ENCODE measurements at places on chromosomes 4 and X.

DNA sequence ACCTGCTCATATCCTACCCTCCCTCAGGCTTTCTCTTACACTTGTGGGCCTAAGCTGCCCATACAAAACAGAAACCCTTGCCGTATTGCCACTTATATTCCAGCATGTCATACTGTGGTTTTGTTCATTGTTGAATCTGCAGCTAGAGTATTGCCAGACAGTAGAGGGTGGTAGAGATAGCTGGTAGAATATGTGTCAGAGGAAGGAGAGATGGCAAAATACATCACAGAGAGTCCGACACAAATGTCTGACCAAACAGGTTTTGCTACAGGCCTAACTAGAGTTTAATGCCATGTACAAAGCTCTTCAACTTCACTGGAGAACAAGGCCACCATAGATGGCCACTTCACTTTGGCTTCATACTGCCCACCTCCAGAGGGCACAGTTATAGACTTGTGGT, 160.1 kb downstream of the EFHC2 start:
- DNase-seq, result no peak

DNA sequence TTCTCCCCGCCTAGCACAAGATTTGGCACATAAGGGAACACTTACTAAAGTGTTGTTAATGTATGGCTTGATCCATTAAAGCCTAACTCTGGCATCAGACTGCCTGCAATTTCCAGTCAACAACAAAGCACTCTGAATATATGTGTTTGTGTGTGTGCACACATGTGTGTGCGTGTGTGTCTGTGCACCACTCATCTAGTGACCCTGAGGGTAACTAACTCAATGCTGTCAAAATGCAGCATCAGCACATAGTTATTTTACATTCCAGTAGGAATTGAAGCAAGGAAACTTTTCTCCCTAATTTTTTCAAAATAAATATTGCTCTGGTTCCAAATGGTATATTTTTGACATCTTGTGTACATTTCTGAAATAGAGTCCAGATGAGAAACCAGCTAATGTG, 94.4 kb downstream of the SHROOM4 start:
- no peak for DNase-seq

GRCh38 chr4:141391293-141391692, 170.6 kb downstream of the ZNF330 start:
- DNase-seq, result no peak

DNA sequence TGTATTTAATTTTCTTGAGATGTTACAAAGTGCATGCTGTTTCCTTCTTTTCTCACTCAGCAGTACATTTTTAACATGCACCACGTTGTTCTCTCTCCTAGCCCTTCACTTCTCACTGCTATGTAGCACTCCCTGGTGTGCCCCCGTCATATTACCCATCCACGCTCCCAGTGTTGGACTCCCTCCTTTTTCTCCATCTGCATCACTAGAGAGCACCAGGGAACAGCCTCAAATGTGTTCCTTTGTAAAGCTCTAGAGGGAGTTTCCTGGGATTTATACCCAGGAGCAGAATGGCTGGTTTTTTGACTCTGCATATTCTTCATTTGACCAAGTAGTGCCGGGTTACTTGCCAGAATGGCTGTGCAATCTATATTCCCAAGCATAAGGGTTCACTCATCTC, 240.3 kb upstream of the ANXA3 start:
- no peak for DNase-seq

DNA sequence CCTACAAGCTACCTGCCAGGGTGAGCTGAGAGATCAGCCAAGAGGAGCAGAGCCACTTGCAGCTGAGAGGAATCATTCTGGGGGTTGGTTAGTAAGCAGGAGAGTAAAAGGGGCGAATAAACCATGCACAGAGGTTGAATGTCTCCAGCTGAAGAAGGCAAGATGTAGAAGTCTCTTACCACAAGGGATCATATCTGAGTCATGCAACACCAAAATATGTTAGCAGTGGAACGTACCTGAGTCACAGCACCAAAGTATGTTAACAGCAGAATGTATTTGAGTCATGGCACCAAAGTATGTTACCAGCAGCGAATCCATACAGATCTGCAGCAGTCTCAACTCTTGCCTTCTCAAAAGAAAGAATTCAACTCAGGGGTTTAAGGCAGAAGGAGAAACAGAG, 29.9 kb downstream of the C4orf51 start:
- DNase-seq, result no peak

DNA sequence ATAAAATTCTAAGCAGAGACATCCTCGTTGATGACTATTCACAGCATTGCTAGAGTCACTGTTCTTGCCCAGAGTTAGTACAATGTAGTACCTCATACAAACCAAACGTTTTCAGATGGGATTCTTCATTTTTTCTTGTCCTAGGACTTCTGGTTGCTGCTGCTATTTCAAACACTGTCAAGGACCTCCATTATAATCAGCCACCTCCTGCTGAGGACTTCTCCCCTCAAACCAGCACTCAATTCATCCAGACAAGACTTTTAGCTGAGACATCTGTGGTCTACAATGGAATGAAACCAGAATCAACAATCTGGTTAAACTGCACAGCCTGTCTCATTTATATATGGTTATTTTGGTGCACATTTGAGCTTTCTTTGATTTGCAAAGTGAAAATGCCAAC, 1008.8 kb downstream of the STPG2 start:
- no peak for DNase-seq

GRCh38 chr4:145345401-145345800, 136.3 kb upstream of the SMAD1 start:
- no peak for DNase-seq

DNA sequence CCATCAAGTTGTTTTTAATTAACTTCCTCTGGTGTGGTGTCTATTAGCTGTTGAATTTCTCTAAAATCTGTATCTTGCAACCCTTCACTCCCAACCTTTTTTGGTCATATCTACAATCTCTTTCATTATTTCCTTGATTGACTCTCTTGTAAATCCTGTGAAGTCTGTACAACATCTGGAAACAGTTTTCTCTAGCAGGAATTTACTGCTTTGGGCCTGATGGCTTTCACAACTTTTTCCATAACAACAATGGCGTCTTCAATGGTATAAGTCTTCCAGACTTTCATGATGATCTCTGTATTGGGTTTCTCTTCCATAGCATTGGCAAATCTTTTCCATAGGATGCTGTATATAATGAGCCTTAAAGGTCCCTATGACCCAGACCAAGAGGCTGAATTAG, 49.0 kb downstream of the TBC1D19 start:
- DNase-seq, result no peak

DNA sequence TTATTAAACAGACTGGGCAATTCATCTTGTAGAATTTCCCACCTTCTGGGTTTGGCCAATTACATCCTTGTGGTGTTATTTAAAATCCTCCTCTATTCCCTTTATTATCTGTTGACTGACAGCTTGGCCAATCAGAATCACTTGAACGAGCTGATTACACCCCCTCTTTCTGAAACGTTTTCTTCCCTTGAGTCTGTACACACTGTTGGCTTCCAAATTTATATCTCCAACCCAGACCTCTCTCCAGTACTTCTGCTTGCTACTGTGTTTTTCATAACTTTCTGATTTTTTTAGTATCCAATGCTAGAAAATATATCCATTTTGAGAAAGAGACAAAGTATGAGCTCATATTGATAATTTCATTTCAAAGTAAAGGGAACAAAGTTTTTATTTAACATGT, 14.8 kb downstream of the CD38 start:
- DNase-seq, result no peak

GRCh38 chr4:24164054-24164693, 274.3 kb upstream of the PPARGC1A start:
- DNase-seq, result no peak

DNA sequence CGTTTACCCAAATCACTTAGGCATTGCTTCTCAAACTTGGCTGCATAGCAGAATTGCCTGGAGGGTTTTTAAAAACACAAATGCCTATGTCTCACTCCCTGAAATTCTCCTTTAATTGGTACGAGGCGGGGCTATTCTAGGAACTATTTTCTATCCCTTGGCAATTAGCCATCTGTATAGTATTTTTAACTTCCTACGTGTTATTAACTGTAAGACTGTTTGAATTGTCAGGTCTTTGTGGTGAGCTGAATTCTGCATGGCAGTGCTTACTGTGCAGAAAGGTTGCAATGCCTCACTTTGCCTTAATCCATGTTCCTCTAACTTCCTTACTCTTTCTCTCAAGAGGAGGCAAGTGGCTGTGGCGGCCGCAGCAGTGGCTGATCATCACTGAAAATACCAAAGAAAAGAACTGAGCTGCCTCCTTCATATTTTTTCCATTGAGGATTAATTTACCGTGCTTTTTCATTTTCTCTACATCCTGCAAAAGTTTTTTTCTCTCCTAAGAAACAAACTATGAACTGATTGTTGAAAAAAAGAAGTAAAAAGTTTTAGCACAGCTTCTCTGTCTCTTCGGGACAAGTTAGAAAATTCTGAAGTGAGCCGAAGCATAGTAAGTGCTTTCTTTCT, at the start of gene SHROOM3:
Gene SHROOM3 (plus strand): TSS at position 329 of the 627 bp plus-strand sequence. CDS start 824 bp downstream, outside the sequence.
- DNase-seq, result no peak

- DNase-seq, result no peak
Observed at GRCh38 chr4:127155116-127155515, 477.6 kb upstream of the INTU start.

DNA sequence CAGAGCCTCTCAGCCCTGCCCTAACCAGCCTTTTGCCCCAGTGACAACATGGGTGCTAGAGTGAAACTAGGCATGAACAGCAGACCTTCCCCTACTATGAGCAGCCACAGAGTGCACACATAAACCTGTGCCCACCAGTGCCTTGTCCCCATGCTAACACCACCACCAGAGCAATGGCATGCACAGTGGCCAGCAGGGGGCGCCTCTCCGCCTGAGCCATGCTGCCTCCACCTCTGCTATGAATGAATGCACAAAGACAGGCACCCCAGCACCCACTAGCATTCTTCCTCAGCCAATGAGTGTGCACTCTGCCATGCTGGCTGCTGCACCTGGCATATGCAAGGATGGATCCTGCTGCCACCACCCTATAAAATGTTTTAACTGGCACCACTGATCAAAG, 286.9 kb upstream of the FGF16 start:
- DNase-seq, result peak; percentile 26

DNA sequence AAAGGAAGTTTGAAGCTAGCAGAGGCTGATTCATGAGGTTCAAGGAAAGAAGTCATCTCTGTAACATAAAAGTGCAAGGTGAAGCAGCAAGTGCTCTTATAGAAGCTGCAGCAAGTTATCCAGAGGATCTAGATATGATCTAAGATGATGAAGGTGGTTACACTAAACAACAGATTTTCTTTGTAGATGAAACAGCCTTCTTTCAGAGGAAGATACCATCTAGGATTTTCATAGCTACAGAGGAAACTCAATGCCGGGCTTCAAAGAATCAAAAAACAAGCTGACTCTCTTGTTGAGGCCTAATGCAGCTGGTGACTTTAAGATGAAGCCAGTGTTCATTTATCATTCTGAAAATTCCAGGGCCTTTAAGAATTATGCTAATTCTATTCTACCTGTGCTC, 28.8 kb downstream of the NR0B1 start:
- no peak for DNase-seq

GRCh38 chr4:80948141-80948540, 82.4 kb upstream of the BMP3 start:
- no peak for DNase-seq

DNA sequence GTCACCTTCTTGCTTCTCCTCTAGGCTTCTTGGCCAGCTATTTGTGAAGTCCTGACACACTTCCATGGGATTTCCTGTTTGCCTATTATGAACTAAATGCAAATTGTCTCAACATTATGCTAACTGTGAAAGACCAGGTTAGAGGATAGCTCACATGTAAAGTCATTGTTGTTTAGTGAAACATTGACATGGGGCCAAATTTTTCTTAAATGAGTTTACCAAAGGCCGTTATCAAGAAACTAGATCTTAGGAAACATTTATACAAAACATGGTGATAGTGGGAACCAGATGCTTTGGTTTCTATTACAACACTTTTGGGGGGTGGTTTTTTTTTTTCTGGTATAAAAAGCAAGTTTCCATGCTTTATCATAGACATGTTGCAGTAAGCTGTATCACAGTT, 466.8 kb upstream of the FAM241A start:
- DNase-seq, result no peak

GRCh38 chr4:1235381-1236102, 13.4 kb downstream of the CTBP1 start:
- no peak for DNase-seq

- DNase-seq, result no peak
Observed at GRCh38 chrX:9522378-9523155, 57.7 kb downstream of the TBL1X start.

DNA sequence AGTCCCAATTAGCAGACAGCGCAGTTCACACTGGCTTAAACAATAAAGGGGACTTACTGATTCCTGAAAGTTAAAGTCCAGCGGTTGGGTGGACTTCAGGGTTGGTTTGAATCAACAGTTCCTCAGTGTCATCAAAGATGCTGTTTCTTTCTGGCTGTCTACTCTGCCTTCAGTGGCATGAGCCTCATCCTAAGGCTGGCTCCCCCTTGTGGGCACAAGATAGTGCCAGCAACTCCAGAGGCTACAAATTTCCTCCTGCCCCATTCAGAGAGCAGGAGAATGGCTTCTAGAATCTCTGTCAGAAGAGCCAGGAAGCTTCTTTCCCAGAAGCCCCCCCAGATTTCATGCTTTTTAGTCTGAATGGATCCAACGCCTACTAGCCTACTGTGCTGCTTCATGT, 82.4 kb upstream of the MTM1 start:
- peak; percentile 76 for DNase-seq

DNA sequence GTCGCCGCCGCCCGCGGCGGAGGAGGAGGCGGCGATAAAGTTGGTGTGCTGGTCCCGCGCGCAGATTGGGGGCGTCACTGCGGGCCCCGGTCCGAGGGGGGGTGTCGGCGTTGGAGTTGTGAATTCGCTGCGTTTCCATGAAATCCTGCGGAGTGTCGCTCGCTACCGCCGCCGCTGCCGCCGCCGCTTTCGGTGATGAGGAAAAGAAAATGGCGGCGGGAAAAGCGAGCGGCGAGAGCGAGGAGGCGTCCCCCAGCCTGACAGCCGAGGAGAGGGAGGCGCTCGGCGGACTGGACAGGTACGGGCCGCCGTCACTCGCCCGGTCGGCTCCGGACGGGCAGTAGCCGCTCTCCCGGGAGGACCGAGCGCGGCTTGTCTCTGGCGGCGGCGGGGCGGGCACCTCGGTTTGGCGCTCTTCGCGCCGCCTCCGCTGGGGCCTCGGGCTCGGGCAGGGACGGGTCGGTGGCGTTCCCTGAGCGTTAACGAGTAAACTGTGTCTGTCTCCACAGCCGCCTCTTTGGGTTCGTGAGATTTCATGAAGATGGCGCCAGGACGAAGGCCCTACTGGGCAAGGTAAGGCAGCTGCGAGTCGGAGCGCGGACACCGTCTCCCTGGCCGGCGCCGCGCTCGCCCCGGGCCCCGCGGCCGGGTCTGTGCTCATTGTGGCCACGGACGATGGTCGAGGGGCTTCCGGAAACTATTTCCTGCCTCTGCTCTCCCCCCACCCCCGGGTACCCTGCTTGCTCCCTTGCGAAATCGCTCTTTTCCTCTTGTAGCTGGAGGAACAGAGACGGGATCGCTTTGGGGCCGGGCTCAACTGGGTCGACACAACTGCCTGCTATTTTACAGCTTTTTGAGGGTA, 658 bp downstream of the KDM6A start:
- peak; percentile 67 for DNase-seq

- no peak for DNase-seq
Observed at GRCh38 chr4:119721878-119722277, 93.3 kb upstream of the PDE5A start.

GRCh38 chr4:42482516-42483327, 85.4 kb downstream of the SHISA3 start:
- no peak for DNase-seq

Data from suppressor macrophage (primary cell).